ENCODE measurements at places on chromosomes 2 and 18. TPM values are rescaled to one million over a fixed set of nuclear protein-coding genes. Genes with fewer than 3 reads are reported as not detected.

HOXD4 gene
- polyA plus RNA-seq = 0.52 TPM

DNA sequence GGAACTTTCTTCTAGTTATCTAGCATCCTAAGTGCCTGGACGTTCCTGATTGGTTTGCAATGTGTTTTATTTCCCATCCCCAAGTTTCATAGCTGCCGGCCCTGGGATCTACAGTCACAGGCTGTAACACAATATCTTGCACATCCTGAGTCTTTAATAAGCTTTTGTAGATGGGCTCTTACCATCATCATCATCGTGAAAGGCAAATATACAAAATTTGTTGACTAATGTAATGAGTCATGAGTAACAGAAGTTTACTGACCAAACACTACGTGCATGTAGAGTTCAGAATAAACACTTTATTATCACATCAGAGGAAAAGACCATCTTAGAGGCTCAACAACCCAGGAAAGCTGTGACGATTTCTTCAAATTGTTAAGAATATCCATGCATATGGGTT, 8.1 kb upstream of the TYMS start:
- DNase-seq = no peak

- DNase-seq = no peak
Measured at GRCh38 chr2:134218930-134219658, 34.8 kb upstream of the MGAT5 start.

- peak; percentile 13 for DNase-seq
Measured at GRCh38 chr2:29281086-29281915, 166.1 kb downstream of the CLIP4 start.

DNA sequence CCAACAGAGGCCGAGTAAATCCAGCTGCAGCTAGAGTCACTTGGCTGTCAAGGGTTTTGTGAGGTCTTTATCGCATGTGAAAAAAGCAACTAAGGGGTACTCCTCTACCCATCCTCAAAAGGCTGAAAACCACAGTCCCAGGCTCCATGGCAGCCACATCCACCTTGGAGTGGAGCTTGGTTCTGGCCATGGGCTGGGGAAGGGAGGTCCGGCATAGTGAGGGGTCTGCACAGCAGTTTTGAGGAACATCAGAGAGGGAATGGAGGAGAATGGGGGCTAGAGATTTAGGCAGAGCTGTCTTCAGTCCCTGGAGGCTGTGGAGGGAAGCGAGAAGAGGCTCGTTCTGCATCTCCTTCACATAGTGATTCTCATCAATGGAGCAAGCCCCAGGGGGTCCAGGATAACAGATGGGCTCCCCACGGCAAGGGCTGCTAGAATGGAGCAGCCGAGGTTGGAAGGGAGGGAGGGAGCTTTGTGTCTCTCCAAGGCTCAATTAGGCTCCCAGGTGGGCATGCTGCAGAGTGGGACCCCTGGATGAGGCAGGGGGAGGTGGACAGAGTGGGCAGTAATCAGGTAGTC, 21.0 kb downstream of the MROH2A start:
- DNase-seq = no peak

DNA sequence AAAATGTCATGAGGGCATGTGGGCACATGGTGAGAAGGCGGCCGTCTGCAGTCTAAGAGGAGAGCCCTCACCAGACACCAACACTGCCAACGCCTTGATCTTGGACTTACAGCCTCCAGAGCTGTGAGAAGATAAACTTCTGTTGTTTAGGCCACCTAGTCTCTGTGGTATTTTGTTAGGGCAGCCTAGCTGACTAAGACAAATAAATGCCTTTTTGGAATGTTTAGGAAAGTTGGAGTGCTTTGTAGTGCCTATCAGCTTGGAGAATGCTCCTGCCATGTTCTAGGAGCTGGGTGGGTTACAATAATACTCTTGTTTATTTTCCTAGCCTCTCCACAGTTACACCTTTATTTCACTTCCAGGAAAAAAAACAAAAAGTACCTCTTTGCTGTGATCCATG, 92.0 kb downstream of the SPP2 start:
- no peak for DNase-seq
